Activated naive CD4-positive, alpha-beta T cell treated with Interleukin-2 at 50 U/mL for 16 hours (primary cell): ENCODE measurements at places on chromosomes 2 and 18.

- DNase-seq, result no peak
Measured at GRCh38 chr2:11745613-11746375, 638 bp upstream of the LPIN1 start.

GRCh38 chr2:200125444-200126284, 170.3 kb downstream of the MAIP1 start:
- no peak for DNase-seq

GRCh38 chr2:28661589-28662001, 90.0 kb upstream of the PPP1CB start:
- no peak for DNase-seq

DNA sequence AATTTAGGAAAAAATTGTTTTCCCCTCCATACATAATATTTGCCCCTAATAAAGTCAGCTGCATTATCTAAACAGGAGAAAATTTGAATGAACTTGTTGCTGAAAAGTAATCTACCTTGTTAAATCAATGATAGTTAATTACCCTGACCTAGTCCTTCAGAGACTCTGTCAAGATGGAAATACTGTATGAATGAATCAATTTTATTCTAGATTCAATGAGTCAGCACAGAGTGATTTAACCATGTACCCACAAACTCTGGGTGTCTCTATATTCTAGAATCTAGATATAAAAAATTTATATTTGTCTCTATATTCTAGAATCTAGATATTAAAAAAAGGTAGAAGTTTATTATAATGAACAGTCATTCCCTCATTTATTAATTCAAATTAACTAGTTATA, 36.2 kb downstream of the NDUFAF7 start:
- DNase-seq, result no peak

DNA sequence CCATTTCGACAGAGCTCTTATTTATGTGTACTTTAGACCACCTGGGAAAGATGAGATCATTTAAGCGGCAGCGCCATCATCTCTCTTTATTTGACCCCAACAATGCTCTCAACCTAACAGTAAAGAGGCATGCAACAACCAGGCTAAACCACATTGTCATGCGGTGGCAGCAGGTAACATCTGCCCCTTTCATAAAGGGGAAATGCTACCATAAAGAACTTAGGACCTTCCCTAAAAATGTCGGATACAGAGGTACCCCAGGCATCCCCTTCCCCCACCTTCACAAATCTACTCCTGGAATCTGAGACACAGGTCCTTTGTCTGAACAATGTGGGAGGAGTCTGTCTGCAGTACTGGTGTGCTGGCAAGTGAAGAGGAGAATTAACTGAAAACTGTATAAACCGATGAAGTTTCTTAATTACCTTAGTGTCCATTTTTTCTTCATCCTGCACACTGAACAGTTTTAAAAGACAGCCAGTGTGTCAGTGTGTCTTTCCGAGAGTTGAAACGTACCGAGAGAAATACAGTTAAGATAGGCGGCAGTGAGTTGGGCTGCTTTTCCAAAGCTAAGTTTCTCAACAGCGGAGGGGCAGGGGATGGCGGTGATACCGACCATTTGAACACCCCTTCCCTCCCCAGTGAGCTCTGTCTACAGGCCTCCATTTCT, 1.9 kb downstream of the MEX3C start:
- DNase-seq, result peak; percentile 30
